ENCODE measurements at places on chromosomes 16 and 17.

- DNase-seq: no peak
Observed at GRCh38 chr16:50988441-50988840, 162.6 kb downstream of the SALL1 start.

GRCh38 chr17:82930043-82930923, 90.5 kb upstream of the ZNF750 start:
- no peak for DNase-seq

DNA sequence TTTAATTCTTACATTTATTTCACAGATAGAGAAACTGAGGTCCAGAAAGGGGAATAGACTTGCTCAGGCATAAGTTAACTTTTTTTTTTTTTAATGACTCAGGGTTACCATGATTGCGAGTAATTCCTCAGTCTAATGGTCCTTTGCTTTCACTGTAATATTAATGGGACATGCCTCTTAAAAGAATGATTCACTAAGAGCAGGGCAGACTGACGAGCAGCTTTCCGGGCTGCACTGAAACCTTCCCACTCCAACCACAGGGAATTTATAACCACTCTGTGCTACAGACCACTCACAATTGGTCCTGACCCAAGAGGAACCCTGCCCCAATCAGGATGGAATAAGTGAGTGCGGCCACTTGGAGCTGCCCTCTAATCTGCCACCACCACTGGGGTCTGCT, 5.7 kb downstream of the HOXB2 start:
- DNase-seq: no peak

DNA sequence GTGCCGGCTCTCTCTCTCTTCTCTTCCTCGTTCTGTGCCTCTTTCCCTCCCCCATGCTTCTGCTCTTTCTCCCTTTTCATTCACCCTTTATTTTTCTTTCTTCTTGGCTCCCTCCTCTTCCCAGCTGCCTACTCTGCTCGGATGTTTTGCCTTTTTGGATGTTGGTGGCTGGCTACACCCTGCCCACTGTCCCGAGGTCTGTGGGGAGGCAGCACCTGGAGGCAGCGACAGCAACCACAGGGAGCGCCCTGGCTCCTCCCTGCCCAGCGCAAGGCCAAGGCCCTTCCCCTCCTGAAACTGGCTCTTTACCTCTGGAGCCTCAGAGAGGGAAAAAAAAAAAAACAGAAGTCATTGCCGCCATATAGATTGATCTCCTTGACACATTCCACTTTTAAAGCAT, 20.0 kb downstream of the CLUAP1 start:
- no peak for DNase-seq

DNA sequence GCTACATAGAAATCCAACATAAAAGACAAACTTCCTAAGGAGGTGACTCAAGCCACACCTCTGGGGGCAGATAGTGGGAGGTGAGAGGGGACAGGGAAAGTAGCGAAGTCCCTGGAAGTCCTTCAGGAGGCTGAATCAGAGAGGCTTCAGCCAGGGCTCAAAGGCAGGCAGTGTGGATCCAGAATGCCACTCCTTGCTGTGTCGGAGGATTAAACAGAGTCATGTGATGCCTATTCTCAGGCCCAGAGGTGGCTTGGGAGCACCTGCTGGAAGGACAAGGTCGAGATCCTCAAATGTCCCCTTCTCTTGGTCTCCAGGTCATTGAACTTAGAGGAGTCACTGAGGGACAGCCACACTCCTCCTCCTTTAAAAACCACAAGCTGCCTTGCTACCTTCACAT, 391.1 kb downstream of the SOX9 start:
- DNase-seq: no peak

DNA sequence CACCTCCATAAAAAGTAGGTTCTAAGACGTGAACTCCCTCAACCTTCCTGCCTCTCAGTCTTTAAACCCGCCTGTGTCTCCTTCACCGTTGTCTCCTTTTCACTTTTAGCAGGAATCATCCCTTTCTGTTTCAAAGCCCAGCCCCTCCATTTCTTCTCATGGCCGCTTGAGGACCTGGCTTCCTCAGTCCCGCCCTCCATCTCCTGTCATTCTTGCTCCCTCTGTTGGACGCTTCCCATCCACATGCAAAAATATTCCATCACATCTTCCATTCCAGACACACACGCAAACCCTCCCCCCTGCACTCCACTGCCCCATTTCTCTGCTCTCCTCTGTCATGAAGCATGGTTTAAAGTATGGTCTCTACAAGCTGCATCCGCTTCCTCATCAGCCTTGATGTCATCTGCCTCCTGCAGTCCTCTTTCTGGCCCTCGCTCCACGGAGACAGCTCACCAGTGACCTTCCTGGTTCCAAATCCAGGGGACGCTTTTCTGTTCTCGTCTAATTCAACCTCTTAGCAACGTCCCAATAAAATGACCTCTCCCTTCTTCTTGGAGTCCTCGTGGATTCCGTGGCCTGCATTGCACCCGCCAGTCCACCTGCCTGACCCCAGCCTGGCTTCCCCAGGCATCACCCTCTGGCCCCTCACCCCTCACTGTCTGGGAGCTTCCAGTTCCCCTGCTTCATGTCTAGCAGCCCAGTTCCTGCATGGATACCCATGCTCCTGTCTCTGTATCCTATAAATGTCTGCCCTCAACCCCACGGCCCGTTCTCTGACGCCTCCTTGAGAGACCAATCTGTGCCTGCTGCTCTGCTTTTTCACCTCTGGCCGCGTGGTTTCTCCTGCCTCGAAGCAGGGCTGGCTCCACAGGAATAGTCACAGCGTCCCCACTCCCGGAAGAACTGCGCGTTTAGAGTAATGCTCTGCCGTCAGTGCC, 26.2 kb downstream of the ANKRD40 start:
- DNase-seq: peak; percentile 74

DNA sequence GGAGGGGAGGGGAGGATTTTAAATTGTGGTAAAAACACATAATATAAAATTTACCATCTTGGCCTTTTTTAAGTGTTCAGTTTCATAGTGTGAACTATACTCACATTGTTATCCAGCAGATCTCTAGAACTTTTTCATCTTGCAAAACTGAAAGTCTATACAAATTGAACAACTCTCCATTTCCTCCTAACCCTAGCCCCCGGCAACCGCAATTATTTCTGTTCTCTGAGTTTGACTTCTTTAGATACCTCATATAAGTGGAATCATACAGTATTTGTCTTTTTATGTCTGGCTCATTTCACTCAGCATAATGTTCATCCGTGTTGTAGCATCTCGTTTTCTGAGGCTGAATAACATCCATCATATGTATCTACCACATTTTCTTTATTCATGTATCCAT, 30.0 kb upstream of the MRTFB start:
- DNase-seq: no peak

- no peak for DNase-seq
Observed at GRCh38 chr16:89191901-89192185, 8.5 kb downstream of the SLC22A31 start.

DNA sequence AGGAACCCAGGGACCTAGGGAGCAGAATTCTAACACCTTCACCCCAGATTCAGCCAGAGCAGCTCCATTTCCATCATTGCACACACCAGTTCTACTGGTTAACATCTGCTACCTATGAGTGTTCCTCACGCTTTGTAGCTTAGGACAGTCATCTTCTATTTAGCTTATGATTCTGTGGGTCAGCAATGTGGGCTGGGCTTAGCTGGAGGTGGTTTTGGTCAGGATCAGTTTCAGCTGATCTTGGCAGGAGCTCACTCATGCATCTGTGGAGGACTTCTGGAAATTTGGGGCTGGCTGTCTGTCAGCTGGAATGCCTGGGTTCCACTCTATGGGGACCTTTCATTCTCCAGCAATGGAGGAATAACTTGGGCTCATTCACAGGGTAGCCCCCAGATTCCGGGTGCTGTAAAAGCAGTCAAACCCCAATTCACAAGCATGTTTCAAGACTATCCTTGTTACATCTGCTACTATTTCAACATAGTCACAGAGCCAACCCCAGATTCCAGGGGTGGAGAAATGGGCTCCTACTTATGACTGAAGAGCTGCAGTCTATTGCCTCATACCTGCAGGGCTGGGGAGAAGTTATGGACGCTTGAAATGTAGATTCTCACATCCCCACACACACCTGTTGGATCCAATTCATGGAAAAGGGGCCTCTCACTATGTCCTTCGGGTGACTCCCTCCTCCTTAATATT, 3.4 kb upstream of the HP start:
- no peak for DNase-seq

- no peak for DNase-seq
Observed at GRCh38 chr16:24013864-24014645, 178.3 kb downstream of the PRKCB start.

DNA sequence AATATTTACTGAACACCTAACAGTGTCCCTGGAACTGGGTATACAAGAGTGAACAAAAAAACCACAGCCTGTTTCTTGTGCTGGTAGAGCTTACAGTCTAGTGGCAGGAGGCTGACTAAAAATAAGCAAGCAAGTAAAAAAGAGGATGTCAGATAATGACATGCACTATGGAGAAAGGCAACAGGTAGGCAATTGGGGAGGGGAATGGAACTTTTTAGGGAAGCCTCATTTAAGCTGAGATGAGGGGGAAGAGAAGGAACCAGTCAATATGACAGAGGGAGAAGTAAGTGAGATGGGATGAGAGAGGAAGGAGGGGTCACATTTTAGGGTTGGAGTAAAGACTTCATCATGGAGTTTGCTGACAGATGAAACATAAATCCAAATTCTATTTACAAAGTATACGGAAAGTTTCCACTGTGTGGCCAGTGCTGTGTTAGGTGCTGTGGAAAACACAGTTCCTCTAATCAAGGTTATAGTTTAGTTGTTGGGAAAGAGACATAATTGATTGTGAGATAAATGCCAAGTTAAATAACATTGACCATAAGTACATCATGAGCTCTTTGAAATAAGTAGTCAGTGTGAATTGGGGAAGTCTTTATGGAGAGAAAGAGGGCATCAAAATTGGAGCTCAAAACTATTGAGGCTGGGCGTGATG, 251.4 kb downstream of the FTO start:
- DNase-seq: no peak

DNA sequence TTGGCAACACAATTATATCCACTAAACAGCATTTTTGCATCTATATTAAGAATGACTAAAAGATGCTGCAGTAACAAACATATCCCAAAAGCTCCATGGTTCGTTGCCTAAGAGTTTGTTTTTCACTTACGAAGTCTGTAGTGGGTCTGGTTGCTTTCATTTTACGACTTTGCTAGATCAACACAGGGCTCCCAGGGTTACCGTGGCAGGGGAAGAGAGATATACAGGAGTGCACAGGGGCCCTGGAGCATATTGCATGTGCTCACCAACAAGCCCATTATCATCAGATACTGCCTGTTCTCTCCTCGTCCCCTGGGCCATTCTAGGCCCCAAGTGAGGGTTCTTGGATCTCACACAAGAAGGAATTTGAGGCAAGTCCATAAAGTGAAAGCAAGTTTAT, 3.1 kb upstream of the MMP2 start:
- no peak for DNase-seq

- DNase-seq: no peak
Observed at GRCh38 chr16:48340054-48340453, 45.2 kb downstream of the SIAH1 start.

- peak; percentile 78 for DNase-seq
Observed at GRCh38 chr17:17356149-17356930, 53.2 kb downstream of the NT5M start.

DNA sequence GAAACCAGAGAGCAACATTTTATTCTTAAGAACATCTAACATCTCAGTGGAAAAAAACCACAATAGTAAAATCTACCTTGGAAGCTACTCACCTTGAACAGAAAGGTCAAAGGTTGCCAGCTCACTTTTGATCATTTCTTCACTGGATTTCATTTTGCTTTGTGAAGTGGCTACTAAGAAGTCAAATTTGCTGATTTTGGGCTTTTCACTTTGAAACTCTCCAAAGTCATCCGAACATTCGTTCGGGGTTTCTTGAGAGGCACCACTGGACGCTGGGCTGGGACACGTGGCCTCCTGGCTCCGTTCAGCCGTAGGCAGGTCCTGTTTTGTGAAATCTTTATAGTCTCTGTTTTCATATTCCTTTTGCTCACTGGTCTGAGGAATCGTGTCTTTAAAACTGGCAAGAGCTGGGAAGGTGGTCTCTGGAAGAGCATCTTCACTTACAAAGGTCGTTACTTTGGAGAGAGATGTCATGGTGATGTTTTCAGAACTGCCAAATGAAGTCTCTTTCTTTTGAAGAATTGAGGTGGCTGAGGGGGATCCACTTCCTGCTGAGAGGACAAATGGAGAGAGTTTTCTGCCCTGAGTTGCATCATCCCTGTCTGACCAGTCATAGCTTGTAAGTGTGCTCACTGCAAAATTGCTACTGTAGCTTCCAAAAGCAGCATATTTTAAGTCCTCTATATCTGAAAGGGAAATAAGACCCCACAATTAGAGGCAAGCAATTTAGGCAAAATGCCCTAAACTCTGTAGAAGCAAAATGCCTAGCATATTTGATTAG, 52.4 kb downstream of the DUSP14 start:
- DNase-seq: no peak

- DNase-seq: no peak
Observed at GRCh38 chr16:66924527-66925321, 611 bp downstream of the RRAD start.

DNA sequence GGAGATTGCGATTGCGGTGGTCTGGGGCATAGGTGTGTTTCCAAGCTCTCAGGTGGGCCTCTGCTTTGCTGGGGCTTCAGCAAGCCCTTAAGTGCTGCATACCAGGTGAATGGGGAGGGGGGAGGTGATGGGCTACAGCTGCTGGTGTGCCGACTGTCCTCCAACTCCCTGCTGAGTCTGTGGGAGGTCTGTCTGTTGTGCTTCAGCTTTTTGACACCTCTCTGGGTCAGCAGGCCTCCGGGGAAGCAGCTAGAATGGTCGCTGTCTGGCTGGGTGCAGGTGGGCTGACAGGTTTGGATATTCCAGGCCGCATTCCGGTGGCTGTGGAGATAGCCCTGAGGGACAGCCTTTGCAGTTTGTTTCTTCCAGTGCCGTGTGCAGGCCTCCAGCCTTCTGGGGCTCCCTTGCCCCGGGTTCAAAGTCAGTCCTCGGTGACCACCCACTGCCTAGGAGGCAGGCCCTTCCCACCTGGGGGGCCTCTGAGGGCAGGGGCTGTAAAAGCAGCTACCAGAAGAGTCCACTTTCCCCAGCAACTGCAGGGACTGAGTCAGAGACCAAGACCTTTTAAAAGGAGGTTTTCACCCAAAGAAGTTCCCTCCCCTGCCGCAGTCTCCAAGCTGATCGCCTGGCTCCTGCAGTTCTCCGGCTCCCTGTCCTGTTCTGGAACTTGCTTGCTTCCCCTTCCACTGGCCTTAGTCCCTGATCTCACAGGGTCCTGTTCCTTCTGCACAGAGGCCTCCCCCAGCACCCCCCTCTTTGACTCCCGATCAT, 2.0 kb upstream of the TTYH2 start:
- no peak for DNase-seq

Data from NCI-H524 (cell line).